Neural crest cell (in vitro differentiated cells): ENCODE measurements at places on chromosomes 11 and 22. TPM values are rescaled to one million over a fixed set of nuclear protein-coding genes. Genes with fewer than 3 reads are reported as not detected.

DNA sequence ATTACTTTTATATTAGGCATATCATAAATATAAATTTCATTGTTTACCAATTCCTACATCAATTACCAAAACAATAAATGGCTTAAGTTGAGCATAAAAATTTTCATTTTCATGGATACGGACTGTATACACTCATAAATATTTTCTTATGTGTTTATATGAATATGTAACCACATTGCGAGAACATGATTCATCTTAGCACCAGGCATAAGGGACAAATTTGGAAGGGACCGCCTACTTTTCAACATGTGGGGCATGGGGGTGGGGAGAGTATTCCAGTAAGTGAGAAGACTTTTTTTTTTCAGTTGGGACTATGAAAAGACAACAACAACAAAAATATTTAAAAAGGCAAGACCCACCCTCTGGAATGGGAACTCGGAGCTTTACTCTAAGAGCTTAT lies 296.1 kb downstream of the RAB38 start:
- no peak for DNase-seq

- DNase-seq = no peak
These were observed 23.6 kb downstream of the DUSP8 start for GRCh38 chr11:1548221-1549070.

GRCh38 chr22:47372111-47372581 lies 609.7 kb downstream of the TBC1D22A start:
- no peak for DNase-seq

GRCh38 chr11:36330411-36330810 lies 34.3 kb downstream of the PRR5L start:
- no peak for DNase-seq

DNA sequence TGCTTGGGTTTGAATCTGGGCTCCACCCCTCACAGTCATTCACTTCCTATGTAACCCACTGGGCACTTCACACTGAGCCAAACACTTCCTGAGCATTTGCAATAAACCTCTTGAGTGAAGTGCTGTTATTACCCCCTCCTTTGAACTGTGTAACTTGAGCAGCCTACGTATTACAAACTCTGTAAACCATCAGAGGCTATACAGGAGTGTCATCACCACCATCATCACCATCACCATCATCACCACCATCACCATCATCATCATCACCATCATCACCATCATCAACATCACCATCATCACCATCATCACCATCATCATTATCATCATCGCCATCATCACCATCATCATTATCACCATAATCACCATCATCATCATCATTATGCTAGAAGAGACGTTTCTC lies 18.4 kb downstream of the RTL6 start:
- DNase-seq = no peak

GRCh38 chr11:105670811-105671210 lies 60.9 kb downstream of the GRIA4 start:
- no peak for DNase-seq

- DNase-seq = no peak
These were observed 7.5 kb upstream of the SIGIRR start for GRCh38 chr11:422249-422656.

GRCh38 chr22:37431801-37432707 lies 4.8 kb upstream of the ELFN2 start:
- no peak for DNase-seq

GRCh38 chr11:60908803-60909202 lies 2.4 kb upstream of the PRPF19 start:
- DNase-seq = no peak

- DNase-seq = no peak
These were observed 480 bp upstream of the SMARCB1 start for GRCh38 chr22:23786261-23786710.

GRCh38 chr11:3087373-3087772 lies 30.1 kb upstream of the CARS1 start:
- no peak for DNase-seq

DNA sequence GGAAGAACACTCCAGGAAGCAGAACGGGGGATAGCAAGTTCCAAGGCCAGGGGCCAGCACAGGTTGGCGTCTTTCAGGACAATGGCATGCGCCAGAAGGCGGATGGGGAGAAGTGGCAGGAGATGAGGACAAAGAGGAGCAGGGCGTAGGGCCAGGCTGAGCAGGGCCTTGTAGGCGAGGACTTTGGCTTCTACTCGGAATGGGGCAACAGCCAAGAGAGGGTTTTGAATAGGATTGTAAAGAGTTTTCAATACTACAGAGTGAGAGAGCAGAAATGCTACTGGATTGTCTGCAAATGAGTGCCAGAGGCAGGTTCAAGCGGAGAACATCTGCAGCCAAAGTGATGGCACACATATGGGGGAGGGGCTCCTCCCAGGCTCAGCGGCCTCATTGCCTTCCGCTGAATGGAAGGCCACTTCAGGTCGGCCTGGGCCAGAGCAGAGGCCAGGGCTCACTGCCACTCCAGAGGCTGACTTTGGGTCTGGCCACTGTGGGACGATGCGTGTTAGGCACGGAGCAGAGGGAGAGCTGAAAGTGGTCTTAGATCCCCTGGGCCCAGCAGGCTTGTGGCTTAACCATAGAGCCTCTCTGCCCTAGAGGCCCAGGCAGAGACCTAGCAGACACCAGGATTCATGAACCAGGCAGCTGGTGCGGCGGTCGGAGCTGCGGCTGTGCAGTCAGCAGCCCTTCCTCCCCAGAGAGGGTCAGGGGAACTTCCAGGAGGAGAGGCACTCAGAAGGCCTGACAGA lies 118.2 kb downstream of the DSCAML1 start:
- DNase-seq = no peak

DNA sequence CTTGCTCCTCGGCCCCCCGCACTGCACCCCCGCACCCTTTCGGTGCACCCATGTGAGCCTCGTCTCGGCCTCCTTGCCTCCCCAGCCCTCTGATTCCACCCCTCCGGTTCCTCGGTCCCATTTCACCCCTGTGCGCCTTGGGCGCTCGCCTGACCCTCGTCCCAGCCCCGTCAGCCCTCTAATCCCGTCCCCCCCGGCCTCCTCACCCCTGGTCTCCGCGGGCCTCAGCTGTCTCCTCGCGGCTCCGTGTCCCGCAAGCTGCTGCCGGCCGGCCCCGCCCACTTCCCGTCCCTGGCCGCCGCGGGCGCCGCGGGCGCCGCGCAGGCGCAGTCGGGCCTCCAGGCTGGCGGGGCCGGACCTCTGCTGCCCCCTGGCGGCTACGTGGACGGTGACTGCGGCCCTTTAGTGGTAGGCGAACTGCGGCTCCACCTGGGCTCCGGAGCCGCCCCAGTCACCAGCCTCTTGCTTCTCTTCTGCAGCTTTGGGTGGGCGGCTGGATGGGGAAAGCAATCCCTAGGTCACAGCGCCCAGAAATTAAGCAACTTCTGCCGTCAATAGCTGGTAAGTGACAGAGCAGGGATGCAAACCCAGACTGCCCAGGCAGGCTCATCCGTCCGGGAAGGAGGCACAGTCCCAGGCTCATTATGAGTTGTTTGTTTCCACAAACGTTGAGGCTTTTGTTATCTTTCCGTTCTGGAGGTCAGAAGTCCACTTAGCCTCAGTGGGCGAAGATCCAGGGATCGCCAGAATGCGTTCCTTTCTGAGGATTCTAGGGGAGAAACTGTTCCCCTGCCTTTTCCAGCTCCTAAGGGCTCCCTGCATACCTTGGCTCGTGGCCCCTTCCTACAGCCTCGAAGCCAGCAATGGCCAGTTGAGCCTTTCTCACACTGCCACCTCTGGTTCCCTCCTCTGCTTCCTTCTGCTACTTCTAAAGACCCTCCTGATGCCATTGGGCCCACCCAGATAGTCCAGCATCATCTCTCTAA lies at the start of gene PPM1F:
Gene PPM1F (minus strand): TSS at position 263 of the 986 bp plus-strand sequence. CDS start 6,800 bp downstream, outside the sequence.
- DNase-seq = peak; percentile 93

DNA sequence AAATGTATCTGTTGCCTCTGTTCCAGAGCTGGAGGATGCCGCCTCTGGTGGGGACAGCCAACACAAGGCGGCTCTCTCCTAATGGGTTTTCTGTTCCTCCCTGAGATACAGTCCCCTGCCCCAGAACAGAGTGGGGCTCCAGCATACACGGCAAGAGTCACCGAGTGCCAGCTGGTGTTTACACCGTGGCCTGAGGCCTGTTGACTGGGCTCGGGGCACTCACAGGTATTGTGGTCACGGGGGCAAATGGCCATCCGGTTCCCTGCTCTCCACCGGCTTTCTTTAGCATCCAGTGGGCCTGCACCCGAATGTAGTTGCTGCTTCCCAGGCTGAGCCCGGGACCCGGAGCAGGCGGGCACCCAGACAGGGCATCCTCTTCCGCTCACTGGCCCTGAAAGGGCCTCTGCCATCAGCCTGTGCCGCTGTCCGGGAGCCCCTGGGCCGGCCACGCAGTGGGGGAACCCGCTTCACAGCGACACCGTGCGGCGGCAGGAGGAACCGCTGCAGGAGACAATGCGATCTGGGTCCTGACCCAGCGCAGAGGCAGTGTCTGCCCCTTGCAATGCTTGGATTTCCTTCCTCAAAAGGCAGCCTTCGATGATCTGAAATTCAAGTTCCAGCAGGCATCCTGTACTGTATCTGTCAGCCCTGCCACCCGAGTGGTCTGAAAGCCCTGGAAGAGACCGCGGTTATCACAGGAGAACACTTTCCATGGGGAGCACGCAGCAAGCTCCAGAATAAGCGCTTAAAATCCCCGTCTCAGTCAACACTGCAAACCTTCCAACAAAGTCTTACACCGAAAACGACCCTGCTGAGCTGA lies 859 bp upstream of the KRTAP5-5 start:
- peak; percentile 85 for DNase-seq

DNA sequence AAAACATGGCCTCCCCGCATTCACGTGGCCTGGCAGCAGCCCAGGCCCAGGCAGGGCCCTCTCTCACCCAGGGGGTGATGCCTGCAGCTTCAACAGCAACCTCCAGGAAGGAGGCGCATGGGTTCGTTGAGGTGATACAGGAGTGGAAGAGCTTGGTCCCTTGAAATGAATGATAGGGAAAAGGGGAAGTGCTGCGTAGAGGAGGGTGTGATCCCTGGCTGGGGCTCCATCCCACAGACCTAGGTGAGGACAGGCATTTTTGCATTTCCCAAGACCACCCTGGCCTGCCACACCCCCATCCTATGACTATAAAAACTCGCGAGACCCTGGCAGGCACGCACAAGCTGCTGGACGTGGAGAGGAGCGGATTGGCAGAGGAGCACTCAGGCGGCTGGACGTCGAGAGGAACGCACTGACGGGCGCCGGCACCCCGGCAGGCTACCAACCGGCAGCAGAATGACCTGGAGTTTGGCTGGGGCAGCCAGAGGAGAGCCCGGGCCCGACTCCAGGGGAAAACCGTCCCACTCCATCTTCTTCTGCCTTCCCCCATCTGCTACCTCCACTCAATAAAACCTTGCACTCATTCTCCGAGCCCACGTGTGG lies 32.6 kb downstream of the RTN4R start:
- DNase-seq = no peak

- no peak for DNase-seq
These were observed 118.1 kb upstream of the APOA1 start for GRCh38 chr11:116955548-116955947.

DNA sequence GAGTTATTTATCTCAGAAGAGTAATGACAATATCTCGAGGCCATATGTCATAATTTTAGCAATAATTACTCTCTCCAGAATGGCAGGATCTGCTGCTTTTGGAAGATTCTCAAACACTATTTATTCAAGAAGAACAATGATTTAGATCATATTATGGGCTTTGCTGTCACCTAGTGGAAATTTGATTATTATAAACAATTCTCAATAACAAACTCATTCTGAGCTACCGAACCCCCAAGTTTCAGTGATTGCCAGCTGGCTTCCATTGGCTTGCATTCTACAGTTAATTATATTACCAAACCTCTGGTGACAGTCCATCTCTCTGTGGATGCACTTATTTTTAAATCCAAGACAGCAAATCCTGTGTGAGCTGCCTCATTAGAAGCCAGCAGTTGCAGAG lies 27.9 kb upstream of the SLC36A4 start:
- DNase-seq = no peak

DNA sequence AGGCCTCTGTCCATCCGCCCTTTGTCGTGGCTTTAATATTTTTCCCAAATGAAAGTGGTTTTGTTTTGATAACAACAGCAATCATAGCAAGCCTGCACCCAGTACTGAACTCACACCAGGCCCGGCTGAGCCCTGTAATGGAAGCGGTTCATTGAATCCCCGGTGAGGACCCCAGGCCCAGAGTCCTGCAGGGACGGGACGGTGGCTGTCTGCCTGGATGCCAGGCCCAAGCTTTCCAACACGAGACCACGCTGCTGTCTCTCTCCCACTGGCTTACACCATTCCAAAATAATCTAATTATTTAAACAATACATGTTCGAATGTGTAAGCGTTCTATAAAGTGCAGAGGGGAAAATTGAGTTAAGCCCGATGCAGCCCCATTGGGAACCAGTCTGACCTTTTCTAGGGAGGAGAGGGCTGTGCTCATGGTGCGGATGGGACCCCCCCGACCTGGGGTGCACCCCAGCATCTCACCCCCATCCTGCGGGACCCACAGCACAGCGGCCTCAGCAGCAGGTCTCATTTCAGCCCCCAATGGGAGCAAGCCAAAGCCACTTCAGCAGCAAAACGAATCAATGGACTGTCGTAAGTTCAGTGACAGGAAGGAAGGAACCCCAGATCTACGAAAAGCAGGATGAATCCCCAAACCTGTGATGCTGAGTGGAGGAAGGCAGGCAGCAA lies 1046.9 kb downstream of the BRD1 start:
- DNase-seq = no peak

DNA sequence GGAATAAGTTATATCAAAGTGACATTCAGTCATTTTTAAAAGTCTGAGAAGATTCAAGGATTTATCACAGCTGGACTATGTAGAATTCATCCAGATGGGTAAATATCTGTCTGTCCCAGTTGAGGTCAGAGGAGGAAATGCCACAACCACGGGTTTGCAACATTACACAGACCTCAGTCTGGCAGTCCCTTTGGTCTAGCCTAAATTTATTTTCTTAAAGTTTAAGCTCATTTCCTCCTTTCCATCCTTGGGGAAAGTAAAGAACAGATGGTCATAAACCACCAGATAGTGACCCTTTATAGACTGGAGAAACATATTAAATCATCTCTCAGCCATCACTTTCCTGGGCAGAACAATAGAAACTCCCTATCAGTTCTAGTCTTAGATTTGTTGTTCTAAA lies 238.4 kb upstream of the DDI1 start:
- DNase-seq = no peak

- DNase-seq = no peak
These were observed 136.8 kb downstream of the PKNOX2 start for GRCh38 chr11:125301346-125301745.

- DNase-seq = no peak
These were observed 53.1 kb upstream of the KCNQ1OT1 start for GRCh38 chr11:2752923-2753322.

GRCh38 chr11:62689421-62690183 lies at the start of gene LRRN4CL:
Gene LRRN4CL, minus strand, starts transcription at chr11:62689530. Its CDS starts 1,022 bp downstream, at chr11:62688508.
- no peak for DNase-seq

RANGAP1 gene
- 118 and 121 TPM in 2 replicates for total RNA-seq

ISX gene
- total RNA-seq = not detected in 2 replicates

BCR gene
- 49.5 and 54.2 TPM in 2 replicates for total RNA-seq

ZNRF3 gene
- 18.5 and 18.9 TPM in 2 replicates for total RNA-seq

MMP27 gene
- not detected in 2 replicates for total RNA-seq

KRTAP5-11 gene
- not detected in 2 replicates for total RNA-seq

KLHL35 gene
- total RNA-seq = 9.4 and 11.6 TPM in 2 replicates

TPCN2 gene
- total RNA-seq = 14.2 and 14.4 TPM in 2 replicates

OR52I1 gene
- not detected in 2 replicates for total RNA-seq

OR56A1 gene
- total RNA-seq = 0.14 and 0.16 TPM in 2 replicates

MS4A1 gene
- not detected in 2 replicates for total RNA-seq

OR2AT4 gene
- total RNA-seq = not detected in 2 replicates

TMA7B gene
- not detected in 2 replicates for total RNA-seq

MFRP gene
- not detected in 2 replicates for total RNA-seq

PTPRCAP gene
- 0.84 and 1.6 TPM in 2 replicates for total RNA-seq

OR4D6 gene
- total RNA-seq = not detected in 2 replicates
